ENCODE measurements at places on chromosomes 16 and 17.

DNA sequence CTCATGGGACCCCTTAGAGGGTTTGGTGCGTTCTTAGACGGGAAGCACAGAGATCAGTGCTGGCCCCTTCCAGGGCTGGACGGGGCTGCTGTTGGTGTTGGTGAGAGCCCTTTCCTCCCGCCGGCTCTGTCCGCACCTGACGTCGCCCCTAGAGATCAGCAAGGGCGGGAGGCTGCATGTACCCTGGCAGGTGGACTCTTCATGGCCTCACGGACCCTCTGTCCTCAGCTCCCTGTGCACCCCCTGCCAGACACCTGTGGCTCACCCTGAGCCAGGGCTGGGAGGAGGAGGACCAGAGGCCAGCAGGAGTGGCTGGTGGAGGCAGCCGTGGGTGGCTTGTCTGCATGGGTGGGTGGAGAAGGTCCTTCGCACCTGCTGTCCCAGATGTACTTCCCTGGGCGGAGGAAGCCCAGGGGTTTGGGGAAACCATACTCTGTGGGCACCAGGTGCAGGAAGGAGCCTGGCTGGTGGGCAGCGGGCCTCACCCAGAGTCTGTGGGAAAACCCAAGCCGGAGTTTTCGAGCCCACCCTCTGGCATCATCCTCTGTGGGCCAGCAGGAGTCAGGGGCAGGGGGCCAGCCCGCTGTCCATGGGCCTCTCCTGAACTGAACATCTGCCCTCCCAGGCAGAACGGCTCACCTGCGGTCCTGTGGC, 348.6 kb downstream of the SEC14L1 start:
- DNase-seq, result no peak

GRCh38 chr17:60082946-60083471, 4.3 kb upstream of the HEATR6 start:
- DNase-seq, result no peak

DNA sequence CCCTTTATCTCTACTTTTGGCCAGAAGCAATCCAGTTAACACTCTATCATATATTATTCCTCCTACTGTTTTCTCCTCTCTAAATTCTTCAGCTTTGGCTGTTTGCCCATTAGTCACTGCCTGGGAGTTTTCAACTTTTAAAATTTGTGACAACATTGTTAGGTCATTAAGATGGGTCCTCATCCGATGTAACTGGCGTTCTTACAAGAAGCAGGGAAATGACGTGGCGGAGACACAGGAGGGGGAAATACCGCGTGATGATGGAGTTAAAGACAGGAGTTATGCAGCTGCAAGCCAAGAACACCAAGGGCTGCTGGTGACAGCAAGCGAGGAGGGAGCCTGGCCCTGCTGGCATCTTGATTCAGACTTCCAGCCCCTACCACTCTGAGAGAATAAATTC, 34.8 kb upstream of the CPHXL start:
- DNase-seq, result no peak

DNA sequence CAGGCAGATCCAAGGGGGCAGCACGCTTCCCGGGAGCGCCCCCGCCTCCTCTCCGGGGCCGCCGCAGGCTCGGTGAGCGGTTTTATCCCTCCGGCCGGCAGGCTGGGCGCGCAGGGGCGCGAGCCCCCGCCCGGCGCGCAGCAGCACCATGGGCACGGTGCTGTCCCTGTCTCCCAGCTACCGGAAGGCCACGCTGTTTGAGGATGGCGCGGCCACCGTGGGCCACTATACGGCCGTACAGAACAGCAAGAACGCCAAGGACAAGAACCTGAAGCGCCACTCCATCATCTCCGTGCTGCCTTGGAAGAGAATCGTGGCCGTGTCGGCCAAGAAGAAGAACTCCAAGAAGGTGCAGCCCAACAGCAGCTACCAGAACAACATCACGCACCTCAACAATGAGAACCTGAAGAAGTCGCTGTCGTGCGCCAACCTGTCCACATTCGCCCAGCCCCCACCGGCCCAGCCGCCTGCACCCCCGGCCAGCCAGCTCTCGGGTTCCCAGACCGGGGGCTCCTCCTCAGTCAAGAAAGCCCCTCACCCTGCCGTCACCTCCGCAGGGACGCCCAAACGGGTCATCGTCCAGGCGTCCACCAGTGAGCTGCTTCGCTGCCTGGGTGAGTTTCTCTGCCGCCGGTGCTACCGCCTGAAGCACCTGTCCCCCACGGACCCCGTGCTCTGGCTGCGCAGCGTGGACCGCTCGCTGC, 832 bp downstream of the CDK5R1 start:
- DNase-seq, result no peak

DNA sequence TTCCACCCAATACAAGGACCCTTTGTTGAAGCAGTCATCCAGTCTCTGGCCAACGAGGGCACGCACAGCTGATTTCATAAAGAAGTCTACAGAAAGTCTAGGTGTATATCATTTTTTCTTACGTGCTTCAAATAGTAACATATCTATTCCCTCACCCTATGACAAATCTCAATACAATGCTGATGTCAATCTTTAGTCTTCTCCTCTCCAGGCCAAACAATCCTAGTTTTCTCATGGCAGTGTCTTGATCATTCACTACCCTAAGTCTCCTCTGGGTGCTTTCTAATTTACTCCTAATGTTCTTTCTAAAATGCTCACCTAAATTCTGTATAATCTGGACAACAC, 92.6 kb downstream of the CACNG1 start:
- DNase-seq, result no peak

DNA sequence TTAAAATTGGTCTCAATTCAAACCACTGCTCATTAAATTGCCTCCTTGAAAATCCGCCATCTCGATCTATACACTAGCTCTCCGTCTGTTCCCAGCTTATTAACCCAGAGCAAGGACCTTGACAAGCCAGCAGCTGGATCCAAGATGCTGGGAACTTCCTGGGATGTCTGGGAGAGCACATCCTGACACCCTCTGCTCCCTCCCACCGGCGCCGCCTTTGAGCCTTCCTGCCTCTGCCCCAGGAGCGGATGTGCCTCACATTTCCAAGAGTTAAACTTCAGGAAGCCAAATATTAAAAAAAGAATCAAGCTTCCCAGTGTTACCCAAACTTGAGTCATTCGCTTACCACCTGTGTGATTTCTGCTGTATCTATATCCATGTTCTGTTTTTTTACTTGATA, 107.9 kb downstream of the HAPSTR1 start:
- DNase-seq, result no peak

DNA sequence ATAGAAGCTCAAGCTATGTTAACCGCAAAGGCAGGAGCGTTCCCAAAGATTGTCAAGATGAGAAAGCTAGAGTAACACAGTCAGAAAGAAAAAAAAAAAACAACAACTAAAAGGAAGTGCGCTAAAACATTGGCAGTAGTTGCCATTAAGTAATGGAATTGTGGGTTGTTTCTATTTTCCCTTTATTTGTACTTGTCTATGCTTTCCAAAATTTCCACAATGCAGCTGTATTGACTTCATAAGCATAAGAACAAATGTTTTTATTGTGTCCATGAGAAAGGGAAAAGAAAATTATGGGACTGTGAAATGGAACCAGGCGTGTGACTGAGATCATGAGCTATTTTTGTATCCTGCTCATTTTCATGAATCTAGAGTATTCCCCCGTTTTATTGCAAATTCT, 153.4 kb downstream of the TMEM114 start:
- no peak for DNase-seq

Data from stimulated activated CD4-positive, alpha-beta T cell treated with anti-CD3 and anti-CD28 coated beads, Interleukin-15, amount 100 ng/mL, for 1 hour (primary cell).